ENCODE measurements at places on chromosomes 6 and 20.

GRCh38 chr20:38671186-38671585 is 53.1 kb upstream of the SLC32A1 start:
- DNase-seq = no peak

DNA sequence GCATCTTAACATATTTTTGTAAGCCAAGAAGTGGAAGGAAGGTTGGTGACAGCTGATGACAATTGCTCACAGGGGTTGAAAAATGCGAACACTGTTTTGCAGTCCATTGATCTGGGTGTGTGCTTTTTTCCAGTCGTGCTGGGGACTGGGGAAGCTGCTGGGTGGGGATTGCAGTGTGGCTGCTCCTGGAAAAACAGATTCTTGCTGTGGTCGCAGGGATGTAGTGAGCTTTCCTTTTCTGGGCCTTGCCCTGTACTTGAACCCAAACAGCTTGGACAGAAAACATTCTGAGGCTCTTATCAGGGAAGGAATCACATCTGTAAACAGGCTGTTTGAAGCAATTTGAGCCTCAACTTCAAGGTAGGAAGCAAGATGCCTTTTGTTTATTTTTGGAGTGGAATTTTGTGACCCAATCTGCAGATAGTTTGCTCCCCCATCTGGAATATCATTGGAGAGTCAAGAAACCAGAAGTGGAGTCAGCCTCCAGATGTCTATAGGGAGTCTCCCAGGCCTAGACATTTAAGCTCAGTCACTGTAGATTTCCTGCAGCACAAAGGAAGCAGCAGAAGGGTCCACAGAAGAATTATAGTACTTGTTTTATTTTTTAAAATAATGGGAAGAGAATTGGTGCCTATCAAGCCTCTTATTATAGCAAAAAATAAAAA is 279.2 kb upstream of the FERMT1 start:
- no peak for DNase-seq

GRCh38 chr20:45047581-45048119 is 53.3 kb downstream of the KCNS1 start:
- DNase-seq = no peak

DNA sequence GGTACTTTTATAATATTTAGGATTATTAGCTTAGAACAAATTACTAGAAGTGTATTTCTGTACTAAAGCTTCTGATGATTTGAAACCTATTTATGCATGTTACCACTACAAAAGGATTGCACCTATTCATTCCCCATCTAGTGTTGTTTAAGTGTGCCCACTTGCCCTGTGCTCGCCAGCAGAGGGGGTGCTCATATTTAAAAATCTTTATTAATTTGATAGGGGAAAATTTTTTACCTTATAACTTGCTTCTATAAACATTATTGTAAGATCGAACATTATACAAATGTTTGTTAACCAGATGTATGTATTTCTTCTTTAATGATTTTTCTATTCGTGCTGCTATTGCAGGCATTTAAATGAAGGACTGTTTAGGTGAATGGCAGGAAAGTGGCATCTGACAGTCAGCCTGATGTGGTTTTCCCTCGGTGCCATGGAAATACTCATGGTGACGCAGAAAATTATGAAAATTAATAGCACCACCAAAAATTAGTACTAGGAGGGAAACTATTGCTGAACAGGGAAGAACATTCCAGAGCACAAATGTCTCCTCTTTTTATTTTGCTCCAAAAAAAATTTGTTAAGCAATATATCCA is 44.1 kb upstream of the FNDC1 start:
- no peak for DNase-seq

DNA sequence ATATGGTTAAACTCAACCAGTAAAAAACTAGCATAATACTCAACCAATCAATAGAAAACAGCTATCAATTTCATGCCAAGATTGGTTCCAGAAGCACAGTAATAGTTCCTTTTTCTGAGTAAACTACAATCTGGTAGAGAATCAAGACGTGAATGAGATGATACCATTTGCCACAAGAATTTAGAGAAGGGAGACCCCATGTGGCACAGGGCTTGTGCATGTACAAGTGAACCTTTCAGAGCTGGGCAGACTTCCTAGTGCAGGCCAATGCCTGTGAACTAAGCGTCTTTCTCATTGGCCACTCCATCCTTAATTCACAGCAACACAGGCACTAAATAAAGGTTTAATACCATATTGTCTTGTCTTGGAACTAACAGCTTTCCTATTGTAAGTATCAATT is 213.5 kb downstream of the RFPL4B start:
- DNase-seq = no peak

DNA sequence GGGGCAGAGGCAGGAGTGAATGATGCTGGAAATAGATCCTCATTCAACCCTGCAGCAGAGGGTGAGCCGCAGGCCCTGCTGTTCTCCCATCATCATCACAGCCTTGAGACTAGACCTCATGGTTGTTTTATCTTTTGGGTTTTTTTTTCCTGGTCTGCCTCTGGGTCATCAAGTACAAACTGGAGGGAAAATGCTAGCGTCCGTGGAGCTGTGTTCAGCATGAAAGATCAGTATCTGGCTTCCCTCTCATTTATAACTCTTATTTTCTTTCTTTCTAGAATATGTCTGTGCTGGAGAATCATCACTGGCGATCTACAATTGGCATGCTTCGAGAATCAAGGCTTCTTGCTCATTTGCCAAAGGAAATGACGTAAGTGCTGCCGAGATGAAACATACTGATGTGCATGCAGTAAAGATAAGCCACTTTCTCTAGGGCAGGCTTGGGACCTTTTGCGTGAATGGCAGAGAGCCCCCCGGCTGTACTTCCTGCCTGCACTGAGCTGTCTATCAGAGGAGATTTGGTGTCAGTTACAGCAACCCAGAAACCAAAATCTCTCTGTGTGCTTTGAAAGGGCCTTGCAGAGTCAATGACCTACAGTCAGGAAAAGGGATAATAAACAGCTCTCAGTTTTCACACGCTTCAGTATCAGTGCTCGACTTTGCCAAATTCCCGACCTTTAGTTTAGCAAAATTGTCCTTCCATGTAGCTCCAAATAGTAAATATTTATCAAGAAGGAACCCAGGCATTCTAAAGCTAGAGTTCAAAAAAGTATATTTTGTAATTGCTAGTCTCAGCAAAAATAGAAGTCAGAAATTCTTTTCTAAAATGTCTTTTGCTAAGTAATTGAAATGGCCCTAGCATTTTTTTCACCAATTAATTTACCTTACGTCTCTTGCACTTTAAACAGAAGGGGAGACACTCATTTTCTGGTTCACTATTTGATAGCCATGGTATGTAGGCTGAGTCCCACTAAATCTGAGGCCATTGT is 76.3 kb downstream of the MTFR2 start:
- no peak for DNase-seq

DNA sequence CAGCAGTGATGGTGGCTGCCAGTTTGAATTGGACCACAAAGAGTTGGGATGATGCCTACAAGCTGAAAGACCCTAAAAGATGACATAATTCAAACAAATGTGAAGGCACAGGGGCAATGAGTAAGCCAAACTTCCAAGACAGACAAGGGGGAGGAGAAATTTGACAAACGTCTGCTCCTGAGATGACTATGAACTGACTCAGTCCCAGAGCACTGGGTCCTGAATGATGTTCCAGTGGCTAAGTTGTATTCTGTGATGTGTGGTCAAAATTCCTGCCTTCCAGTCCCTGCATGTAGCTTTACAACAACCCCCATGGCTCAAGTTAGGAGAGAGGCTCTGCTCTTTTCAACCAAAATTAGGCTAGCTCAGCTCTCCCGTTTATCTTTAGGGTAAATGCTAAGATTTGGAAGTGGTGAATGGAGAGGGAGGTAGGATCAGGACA is 86.1 kb upstream of the SIRPA start:
- DNase-seq = no peak

DNA sequence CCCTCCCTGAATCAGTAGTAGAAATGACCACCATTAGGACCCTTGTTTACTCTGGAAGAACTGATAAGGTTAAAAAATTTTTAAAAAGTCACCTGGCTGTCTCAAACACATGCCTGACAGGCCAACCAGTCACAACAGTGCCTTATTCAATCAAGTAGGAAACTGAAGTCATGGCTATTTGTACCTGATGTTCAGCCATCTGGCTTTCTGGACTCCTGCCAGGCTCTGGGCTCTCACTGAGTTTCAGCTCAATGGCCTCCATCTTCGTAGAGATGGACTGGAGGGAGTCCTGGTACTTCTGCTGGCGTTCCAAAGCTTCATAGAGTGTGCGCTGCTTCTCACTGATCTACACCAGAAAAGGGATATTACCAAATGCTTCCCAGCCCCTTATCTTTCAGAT is 343.8 kb downstream of the SYNE1 start:
- DNase-seq = no peak

GRCh38 chr6:111713811-111714210 is 108.1 kb upstream of the TRAF3IP2 start:
- no peak for DNase-seq
